GM23248 (cell line): ENCODE measurements at places on chromosomes 5 and 9. TPM values are rescaled to one million over a fixed set of nuclear protein-coding genes. Genes with fewer than 3 reads are reported as not detected.
A peak's percentile ranks its signal among the peaks of the same experiment; 100 is the strongest.

The DIRAS2 gene
- total RNA-seq, result not detected in 2 replicates

The SHOC1 gene
- not detected in 2 replicates for total RNA-seq

The ANAPC2 gene
- 24.0 and 28.8 TPM in 2 replicates for total RNA-seq

The EQTN gene
- not detected in 2 replicates for total RNA-seq

The SPINK7 gene
- total RNA-seq, result not detected in 2 replicates

The PCDHGA11 gene
- 21.7 and 25.3 TPM in 2 replicates for total RNA-seq

DNA sequence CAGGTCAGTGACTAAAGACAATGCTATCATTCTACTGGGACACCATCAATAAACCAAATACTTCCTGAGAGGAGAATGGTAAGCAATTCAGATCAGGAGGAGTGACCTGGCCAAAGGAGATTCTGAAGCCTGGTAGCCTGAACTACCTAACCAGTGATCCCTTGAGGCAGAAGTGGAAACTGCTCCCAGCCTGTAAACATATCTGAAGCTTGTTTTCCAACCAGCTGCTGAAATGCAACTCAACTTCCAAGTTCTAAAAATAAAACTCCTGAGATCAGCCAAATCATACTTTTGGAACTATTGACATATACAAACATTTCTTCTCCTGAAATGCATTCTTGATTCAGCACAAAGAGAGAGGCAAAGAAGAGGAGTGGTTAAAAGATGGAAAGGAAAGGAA lies 204.1 kb downstream of the EBF1 start:
- no peaks in the 10 kb centered on the region for H3K36me3 ChIP-seq
- no peaks in the 10 kb centered on the region for H3K27me3 ChIP-seq
- no peak overlapping the region for H3K27ac ChIP-seq
- H3K4me1 ChIP-seq, result peaks cover 8% of the 10 kb centered on the region

DNA sequence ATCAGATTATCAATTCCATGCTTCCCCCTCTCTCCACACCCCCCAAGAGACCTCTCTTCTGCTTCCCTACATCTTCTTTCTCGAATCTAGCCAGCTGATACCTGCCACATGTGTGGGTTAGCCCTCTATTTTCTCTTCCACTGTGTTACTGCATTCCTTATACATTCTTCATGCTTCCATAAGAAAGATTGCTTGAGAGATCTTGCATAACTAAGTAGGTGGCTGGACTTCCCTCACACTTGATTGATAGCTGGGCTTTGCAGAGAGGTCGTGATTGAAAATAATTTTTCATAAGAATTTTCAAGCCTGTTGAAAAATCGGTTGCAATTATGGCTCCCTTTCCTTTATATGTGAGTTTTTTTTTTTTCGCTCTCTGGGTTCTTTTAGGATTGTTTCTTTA lies 33.0 kb upstream of the PANK3 start:
- no peak overlapping the region for H3K27ac ChIP-seq
- no peak for DNase-seq
- no peak overlapping the region for H3K4me3 ChIP-seq

GRCh38 chr5:172758077-172758833 lies 12.7 kb downstream of the DUSP1 start:
- H3K27ac ChIP-seq, result peak overlapping the region; percentile 71
- 0 out of 2 replicates have a peak overlapping the region, but pooled peaks have one; percentile 11 for H3K4me3 ChIP-seq
- peak; percentile 95 for DNase-seq
- peaks cover 3% of the 10 kb centered on the region; the same call in 1 of the 2 replicates for H3K4me1 ChIP-seq

- no peak overlapping the region for H3K27ac ChIP-seq
- no peaks in the 10 kb centered on the region for H3K4me1 ChIP-seq
- no peaks in the 10 kb centered on the region for H3K27me3 ChIP-seq
- DNase-seq, result no peak
Observed at GRCh38 chr5:59553992-59554391, 339.5 kb downstream of the PDE4D start.

- H3K4me1 ChIP-seq, result peaks cover 63% of the 10 kb centered on the region
- H3K27me3 ChIP-seq, result no peaks in the 10 kb centered on the region
- H3K36me3 ChIP-seq, result no peaks in the 10 kb centered on the region
- DNase-seq, result peak; percentile 58
- H3K4me3 ChIP-seq, result no peak overlapping the region
Observed at GRCh38 chr9:107276966-107277710, 5.9 kb upstream of the RAD23B start.

DNA sequence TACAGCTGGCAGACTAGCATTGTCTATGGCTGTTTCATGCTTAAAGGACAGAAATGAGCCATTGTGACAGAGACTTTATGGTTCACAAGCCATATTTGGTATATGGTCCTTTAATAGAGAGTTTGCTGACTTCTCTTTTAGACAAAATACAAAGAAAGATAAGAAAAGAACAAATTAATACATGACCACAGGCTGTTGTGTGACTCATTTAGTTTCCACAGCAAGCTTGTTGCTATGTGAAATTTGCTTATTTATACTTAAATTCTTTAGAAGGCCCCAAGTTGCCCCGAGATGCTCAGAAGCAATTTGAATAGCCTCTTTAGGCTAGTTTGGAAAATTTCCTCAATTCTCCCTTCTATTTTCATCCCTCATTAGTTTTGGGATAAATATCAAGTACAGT lies 315.3 kb upstream of the RPS23 start:
- peak; percentile 50 for DNase-seq
- H3K27ac ChIP-seq, result no peak overlapping the region
- H3K4me1 ChIP-seq, result no peaks in the 10 kb centered on the region; the same call in 1 of the 2 replicates
- H3K36me3 ChIP-seq, result no peaks in the 10 kb centered on the region
- H3K27me3 ChIP-seq, result no peaks in the 10 kb centered on the region; the same call in 1 of the 2 replicates

- H3K4me3 ChIP-seq, result peak overlapping the region; percentile 54
- no peaks in the 10 kb centered on the region for H3K27me3 ChIP-seq
- peaks cover 31% of the 10 kb centered on the region for H3K4me1 ChIP-seq
- DNase-seq, result peak; percentile 97
- no peaks in the 10 kb centered on the region for H3K36me3 ChIP-seq
- H3K27ac ChIP-seq, result peak overlapping the region; percentile 67
Observed at GRCh38 chr5:97629276-97629675, 446.2 kb upstream of the RIOK2 start.

DNA sequence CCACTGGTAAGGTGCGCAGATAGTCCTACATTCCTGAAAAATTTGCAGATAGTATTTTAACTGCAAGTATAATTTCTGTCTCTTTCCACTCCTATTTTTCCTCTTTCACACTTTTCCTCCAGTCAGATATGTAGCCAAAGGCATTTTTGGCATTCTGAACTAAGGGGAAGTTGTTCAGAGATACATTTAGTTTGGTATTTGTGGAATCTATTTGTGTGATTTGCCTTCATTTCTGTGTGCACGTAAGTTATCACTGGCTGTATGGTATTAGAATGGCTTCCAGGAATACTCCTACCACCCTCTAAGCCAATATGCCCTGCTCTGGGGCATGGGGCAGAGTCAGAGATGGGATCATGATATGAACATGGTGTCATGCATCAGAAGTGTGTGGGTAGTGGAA lies 45.8 kb upstream of the GRAMD2B start:
- H3K4me1 ChIP-seq, result peaks cover 44% of the 10 kb centered on the region
- H3K27ac ChIP-seq, result peak overlapping the region; percentile 33
- H3K27me3 ChIP-seq, result no peaks in the 10 kb centered on the region
- H3K4me3 ChIP-seq, result no peak overlapping the region
- no peaks in the 10 kb centered on the region for H3K36me3 ChIP-seq

DNA sequence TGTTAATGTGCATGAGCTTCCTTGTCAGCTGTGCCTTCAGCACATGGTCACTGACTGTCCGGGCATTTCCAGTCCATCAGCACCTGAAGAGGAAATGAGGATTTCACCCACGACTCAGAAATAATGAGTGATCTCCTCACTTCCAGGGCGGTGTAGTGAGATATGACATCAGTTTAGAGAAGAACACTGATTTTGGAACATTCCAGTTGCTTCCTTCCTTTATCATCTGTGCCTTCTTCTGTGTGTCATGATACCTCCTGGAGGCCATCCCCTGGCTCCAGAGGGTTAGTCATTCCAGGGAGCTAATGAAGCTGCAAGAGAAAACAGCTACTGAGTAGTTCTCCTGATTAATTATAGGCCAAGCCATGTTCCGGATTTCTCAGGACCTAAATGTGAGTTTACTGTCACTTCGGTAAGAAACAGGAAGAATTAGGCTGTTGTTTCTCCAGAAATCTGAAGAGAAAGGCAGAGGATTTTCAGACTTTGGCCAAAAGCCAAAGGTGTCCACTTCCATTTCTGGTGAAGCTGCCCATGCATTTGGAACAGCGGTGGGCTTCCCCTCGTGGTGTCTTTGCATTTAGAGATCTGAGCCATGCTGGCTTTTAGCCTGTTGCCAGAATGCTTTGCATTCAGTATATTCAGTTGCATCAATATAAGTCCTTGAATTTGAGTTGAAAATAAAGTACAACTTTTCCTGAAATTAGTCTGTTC lies 161.3 kb upstream of the OTULINL start:
- peaks cover 34% of the 10 kb centered on the region for H3K4me1 ChIP-seq
- H3K36me3 ChIP-seq, result peaks cover 63% of the 10 kb centered on the region
- no peaks in the 10 kb centered on the region for H3K27me3 ChIP-seq

- no peaks in the 10 kb centered on the region for H3K36me3 ChIP-seq
- peak; percentile 60 for DNase-seq
- peaks cover 15% of the 10 kb centered on the region for H3K4me1 ChIP-seq
- H3K4me3 ChIP-seq, result no peak overlapping the region
- no peaks in the 10 kb centered on the region for H3K27me3 ChIP-seq
Observed at GRCh38 chr9:110320651-110321445, 16.8 kb downstream of the TXNDC8 start.

DNA sequence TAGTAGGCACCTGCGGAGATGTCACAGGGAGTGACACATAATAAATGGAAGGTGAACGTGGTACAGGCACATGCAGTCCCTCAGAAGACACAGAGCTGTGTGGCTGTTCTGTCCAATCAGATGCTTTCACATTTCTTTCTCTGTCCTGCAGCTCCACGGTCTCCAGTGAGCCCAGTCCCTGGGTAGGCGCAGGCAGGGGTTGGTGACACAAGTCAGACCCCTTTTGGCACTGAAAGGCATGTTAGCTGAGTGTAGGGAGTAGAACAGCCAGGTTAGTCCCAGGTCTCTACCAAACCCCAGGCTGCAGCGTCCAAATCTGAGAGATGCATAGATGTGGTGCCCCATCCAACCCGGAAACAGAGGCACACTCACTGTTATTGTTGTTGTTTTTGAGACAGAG lies 2.8 kb downstream of the SLC31A2 start:
- peaks cover 21% of the 10 kb centered on the region for H3K4me1 ChIP-seq
- H3K36me3 ChIP-seq, result no peaks in the 10 kb centered on the region; the same call in 1 of the 2 replicates
- no peaks in the 10 kb centered on the region for H3K27me3 ChIP-seq
- DNase-seq, result no peak

DNA sequence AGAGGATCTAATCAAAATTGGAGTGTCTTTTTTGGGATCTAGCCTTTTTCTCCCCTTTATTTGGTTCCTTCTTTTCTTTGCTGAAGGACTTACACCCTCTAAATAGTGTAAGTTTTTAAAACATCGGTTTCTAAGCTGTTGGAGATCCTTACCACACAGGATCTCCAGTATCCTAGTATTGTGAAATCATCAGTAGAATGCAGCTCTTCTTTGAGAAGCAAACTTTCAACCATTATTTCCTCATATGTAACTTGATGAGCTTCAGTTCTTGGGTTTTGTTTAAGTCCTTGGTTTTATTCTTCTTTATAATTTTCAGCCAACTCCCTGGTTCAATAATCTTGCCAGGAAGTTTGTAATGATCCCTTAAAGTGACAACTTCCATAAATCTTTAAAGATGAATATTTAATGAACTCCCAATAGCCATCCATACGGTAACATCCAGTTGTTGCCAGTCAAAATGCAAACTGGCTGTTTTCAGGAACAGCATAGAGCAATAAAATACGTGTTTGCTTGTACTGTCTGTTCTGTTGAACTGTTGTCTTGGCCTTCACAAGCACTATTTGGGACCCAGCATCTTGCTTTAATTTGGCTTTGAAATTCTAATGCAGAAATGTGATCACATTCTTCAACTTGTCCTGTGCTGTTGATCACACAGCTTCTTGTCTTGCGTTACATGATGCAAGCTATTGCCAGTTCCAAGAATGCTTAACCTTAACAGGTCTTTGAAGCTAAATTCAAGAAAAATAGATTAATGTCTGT lies 34.8 kb upstream of the TTC23L start:
- H3K4me3 ChIP-seq, result no peak overlapping the region
- no peaks in the 10 kb centered on the region for H3K4me1 ChIP-seq
- no peak overlapping the region; the same call in 1 of the 2 replicates for H3K27ac ChIP-seq
- H3K27me3 ChIP-seq, result no peaks in the 10 kb centered on the region
- peak; percentile 35 for DNase-seq

- H3K36me3 ChIP-seq, result no peaks in the 10 kb centered on the region
- peaks cover 13% of the 10 kb centered on the region for H3K27me3 ChIP-seq
- peak; percentile 76 for DNase-seq
- H3K4me3 ChIP-seq, result 0 out of 2 replicates have a peak overlapping the region, but pooled peaks have one; percentile 30
- H3K27ac ChIP-seq, result no peak overlapping the region
Observed at GRCh38 chr5:107542428-107542827, 128.3 kb downstream of the EFNA5 start.

GRCh38 chr5:163089926-163090325 lies 347.5 kb upstream of the CCNG1 start:
- no peaks in the 10 kb centered on the region for H3K4me1 ChIP-seq
- H3K36me3 ChIP-seq, result no peaks in the 10 kb centered on the region
- H3K27ac ChIP-seq, result no peak overlapping the region
- no peak overlapping the region for H3K4me3 ChIP-seq
